NCI-H1436 (cell line): ENCODE measurements at places on chromosomes 12 and 14.

GRCh38 chr14:102859911-102860310, 62.6 kb upstream of the AMN start:
- no peak for DNase-seq

GRCh38 chr12:131379738-131380137, 331.2 kb upstream of the SFSWAP start:
- DNase-seq: no peak

DNA sequence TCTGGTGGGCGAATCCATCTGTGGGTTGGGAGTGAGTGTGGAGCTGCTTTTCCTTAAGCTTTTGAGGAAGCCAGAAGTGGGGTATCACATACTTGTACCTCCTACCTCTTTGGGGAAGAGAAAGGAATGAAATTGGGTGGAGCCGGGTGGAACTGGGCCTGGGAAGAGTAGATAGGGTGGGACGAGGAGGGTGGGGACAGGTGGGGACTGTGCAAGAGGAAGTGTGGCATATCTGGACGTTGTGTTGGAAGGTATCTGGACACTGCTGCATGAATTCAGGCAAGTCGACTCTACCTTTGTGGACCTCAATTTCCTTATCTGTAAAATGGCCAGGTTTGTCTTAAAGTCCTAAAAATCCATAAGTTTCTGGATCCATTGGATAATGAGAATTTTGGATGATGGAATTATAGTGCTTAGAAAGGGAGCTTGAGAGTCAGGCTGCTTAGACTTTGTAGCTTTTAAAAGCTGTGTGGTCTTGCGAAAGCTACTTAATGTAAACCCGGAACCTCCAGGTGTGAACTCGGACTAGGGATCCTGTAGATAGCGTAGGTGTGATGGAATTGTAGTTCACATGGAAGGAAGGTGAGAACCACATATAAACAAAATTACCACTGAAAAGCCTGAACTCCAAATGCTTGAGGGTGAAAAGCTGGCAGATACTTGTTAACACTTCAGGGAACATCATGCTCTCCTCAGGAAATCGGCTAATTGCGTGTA, 2.1 kb downstream of the VRTN start:
- no peak for DNase-seq

- DNase-seq: no peak
Measured at GRCh38 chr12:92674500-92674899, 28.3 kb upstream of the PLEKHG7 start.

- no peak for DNase-seq
Measured at GRCh38 chr12:104520242-104520900, 63.6 kb downstream of the CHST11 start.

GRCh38 chr12:28025821-28026505, 53.4 kb upstream of the PTHLH start:
- no peak for DNase-seq

GRCh38 chr12:82964446-82964845, 277.7 kb downstream of the TMTC2 start:
- peak; percentile 33 for DNase-seq

- DNase-seq: no peak
Measured at GRCh38 chr12:116133149-116133548, 144.3 kb downstream of the MED13L start.

DNA sequence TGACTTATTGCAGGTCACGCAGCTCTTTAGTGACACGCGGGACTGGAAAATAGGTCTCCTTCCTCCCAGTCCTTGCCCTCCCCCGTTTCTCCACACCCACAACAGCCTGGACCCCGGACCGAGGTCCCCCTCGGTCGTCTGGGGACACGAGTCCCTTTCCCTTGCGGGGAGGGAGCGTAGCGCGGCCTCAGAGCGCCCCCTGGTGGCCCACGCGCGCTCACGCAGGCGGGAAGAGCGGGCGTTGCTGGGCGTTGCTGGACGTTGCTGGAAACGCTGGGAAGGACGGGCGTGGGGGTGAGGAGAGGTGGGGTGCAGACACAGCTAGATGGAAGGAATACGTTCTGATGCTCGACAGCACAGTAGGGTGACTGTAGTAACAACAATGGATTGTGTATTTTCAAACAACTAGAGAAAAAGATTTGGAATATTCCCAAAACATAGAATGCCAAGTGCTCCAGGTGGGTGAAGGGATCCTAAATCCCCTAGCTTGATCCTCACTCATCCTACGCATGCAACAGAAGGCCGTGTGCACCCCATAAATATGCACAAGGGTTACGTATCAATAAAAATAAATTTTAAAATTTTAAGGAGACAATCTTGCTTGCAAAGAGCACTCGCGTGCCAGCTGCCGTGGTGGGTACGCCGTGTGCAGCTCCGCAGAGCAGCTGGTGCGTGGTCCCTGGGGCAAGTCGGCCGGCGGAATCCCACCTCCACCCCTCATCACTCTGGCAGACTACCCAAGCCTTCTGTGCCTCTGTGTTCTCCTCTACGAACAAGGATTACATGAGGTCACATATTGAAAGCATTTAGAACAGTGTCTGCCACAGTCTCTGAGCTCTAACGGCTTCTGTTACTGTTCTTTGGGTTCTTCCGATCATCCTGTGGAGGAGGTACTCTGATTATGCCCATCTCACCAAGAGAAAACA, 87.4 kb downstream of the B4GALNT3 start:
- DNase-seq: peak; percentile 63

GRCh38 chr12:57461276-57461916, 1.8 kb downstream of the GLI1 start:
- no peak for DNase-seq

DNA sequence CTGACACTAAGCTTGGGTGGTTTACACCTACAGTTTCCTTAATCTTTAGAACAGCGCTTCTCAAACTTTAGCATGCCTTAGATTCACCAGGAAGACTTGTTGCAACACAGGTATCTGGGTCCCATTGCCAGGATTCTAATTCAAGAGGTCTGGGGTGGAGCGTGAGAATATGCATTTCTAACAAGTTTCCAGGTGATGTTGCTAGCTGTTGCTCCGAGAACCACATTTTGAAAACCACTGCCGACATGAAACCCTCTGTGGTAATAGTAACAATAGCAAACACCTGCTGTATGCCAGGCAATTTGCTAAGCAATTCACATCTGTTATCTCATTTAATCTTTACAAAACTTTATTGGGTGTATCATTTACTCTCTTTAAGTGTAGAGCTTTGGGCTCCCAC, 58.6 kb downstream of the TRHDE start:
- no peak for DNase-seq

- no peak for DNase-seq
Measured at GRCh38 chr12:109714913-109715244, 1.3 kb downstream of the FAM222A start.

DNA sequence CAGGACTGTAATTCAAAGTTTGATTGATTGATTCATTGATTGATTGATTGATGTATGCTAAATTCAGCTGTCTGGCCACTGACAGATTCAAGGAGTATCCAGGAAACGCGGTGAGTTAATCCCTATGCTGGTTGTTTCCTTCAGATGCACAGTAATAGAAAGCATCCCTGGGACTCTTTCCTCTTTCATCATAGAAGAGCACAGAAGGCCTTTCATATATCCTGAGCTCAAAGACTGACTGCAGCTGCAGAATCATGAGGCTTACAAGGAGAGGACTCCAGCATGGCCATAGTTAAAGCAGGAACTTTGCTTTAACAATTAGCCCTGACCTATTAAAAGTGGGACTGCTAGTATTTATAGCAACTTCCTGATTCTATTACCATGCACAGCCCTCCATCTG, 187.7 kb upstream of the TMTC1 start:
- no peak for DNase-seq

- DNase-seq: no peak
Measured at GRCh38 chr12:34298971-34299801, 276.9 kb downstream of the ALG10 start.

DNA sequence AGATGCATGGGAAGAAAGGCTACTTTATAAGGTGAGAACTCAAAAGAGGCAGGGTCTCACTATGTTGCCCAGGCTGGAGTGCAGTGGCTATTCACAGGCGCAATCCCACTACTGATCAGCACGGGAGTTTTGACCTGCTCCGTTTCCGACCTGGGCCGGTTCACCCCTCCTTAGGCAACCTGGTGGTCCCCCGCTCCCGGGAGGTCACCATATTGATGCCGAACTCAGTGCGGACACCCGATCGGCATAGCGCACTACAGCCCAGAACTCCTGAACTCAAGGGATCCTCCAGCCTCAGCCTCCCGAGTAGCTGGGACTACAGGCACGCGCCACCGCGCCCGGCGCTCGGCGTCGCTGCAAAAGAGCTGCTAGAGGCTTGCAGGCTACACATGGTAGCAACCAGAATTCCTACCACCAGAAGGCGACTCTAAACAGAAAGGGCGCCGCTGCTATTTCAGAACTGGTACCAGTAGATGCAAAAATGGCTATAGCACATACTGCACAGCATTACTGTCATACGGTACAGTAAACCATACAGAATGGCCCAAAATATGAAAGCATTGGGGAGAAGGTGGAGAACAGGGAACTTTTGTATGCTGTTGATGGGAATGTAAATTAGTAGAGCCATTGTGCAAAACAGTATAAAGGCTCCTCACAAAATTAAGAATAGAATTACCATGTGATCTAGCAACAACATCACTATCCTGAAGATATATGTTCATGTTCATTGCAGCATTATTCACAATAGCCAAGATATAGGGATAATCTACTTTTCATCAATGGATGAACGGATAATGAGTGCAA, 1.2 kb upstream of the NEMF start:
- DNase-seq: peak; percentile 84

DNA sequence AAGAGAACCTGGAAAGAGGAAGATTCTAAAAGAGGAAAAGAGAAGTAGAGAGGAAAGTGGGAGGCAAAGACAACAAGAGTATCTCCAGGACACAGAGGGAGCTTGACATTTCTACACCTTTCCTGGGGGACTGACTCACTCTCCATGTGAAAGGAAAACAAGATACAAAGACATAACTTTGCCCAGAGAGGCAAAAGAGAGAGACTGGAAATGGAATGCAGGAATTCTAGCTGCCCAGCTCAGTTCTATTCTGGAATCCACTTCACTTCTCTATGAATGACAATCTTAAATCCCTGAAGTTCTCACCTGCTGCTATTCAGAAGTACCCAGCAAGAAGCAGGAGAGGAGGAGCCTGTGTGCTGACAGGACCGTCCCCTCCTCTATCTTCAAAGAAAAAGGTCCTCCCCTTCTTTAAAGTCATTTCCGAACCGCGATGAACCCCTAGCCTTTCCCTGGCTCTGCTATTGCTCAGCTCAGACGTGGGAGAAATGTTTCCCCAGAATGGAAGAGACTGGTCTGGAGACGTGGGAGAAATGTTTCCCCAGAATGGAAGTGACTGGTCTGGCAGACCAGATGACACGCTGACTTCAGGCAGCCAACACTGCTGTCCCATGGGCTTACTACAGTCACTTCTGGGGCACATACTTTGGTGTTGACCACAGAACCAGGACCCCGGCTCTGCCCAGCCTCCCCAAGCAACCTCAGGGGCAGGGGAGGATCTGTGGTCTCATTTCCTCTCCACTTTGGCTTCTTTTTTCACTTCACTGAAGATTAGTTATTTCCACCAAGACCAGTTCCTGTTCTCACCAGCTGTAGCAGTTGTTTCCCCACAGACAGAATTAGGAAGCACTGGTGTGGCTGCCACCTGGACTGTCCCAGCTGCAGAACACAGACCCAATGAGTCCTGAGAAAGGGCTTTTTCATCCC, 8.3 kb downstream of the FMNL3 start:
- no peak for DNase-seq

DNA sequence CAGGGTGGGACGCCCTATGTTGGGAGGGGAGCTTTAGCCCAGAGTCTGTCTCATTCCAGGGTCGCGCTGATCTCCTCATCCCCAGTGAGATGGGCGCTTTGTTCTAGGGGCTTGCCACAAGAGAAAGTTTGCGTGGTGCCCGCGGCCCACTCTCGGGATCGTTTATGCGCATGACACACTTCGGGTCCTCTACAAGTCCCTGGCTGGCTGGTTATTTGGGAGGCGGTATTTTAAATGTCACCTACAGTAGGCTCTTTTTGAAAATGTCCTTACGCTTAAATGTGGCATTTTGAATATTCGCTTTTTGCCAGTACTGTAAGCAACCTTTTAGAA, 541 bp downstream of the GOLT1B start:
- no peak for DNase-seq

- no peak for DNase-seq
Measured at GRCh38 chr12:126998747-126999285, 1268.2 kb upstream of the TMEM132C start.

DNA sequence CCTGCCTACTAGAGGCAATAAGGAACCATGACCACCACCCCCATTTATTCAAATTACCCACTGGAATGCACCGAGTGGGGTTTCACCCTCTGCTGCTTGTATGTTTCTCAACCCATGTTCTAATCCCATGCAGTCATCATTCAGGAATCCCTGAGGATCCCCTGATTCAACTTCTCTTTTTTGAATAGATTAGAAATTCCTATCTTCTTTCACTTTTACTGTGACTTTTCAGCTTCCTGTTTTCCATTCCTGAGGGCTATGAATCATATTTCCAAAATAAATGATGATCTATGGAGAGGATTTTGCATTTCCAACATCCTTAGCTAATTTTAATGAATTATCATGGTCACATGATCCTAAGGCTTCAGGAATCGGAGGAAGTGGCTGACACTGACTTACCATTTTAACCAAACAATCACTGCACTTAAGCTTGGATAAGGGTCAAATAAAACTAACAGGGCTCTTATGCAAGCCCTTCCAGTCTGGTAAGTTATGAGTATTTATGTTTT, 19.4 kb upstream of the P2RX4 start:
- DNase-seq: no peak

DNA sequence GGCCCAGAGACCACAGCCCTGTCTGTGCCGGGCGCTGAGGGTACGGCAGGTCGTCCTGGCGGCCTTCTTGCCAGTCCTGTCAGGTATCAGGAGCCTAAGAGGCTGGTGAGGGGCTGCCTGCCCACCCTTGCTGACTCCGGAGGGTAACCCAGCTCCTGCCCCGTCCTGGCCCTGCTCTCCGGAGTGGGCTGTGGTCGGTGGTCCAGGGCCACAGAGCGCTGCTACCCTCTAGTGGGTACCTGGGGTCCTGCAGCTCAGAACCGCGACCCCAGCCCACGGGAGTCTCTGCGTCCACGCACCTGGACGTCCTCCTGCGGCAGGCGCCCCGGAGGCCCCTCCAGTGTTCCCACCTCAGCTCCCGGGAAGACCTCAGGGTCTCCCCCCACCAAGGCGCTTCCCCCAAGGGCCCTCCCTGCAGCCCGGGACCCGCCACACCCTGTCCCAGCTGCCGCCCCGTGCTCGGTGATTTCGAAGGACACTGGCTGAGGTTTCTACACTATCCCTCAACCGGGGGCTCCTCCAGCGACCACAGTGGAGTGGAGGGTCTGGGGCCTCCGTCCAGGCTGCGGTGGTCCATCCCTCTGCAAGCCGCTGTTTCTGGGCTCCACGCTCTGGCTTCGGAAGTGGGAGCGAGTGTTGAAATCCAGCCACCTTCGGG, 75.9 kb upstream of the FBRSL1 start:
- no peak for DNase-seq

- DNase-seq: no peak
Measured at GRCh38 chr12:123941624-123942237, 30.9 kb downstream of the CCDC92 start.

DNA sequence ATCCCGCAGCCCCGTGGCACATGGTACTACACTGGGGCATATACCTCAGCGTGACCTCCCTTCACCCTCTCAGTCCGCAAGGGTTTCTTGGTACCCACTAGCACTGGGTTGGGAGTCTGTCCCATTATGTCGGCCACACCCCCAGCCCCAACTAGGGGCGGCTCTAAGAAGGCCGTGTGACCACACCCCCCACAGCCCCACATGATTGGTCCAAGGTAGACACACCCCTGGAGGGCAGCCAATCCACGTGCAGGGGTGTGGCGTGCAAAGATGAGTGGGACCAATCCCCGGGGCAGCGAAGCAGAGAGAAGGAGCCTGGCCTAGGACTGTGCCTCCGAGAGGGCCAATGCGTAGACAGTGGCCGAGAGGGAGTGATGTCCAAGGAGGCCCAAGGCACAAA, 34.6 kb upstream of the BEGAIN start:
- DNase-seq: no peak

GRCh38 chr14:26597071-26597588, 703 bp downstream of the NOVA1 start:
- DNase-seq: no peak
